ENCODE measurements at places on chromosomes 7 and 10.

- DNase-seq = no peak
Measured at GRCh38 chr10:97028126-97028831, 157.5 kb downstream of the SLIT1 start.

DNA sequence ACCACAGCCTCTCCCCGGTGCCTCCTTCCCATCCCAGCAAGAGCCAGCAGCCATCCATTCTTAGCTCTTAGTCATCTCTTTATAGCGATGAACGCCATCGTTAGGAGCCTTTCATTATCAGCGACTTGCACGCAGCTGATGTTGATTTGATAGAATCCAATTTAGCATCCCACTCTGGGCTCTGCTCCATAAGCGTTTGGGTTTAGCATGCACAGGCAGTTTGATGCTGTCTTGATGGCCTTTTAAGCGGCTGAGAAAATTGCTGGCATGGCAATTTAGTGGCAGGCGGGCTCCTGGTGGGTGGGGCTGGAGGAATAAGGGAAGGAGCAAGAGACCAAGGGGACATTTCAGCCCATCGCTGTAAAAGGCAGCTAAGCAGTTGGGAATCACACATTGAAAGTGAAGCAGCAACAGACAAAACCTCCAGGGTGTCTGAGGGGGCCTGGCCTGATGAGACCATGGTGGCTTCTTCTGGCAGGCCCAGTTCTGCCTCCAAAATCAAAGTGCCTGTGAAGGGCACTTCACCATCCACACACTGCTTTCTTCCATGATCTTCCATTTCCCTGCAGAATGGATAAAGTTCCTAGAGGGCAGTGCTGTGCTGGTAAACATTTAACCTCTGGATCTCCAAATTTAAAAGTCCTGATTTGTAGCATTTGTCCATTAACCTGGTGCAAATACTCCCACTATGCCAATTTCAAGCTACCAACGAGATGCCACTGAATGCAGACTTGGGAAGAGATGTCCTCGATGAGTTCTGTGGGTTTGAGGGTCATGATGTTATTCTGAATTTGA, 107.8 kb upstream of the PLXNA4 start:
- DNase-seq = no peak

GRCh38 chr10:110215286-110216170, 8.1 kb downstream of the MXI1 start:
- DNase-seq = no peak

DNA sequence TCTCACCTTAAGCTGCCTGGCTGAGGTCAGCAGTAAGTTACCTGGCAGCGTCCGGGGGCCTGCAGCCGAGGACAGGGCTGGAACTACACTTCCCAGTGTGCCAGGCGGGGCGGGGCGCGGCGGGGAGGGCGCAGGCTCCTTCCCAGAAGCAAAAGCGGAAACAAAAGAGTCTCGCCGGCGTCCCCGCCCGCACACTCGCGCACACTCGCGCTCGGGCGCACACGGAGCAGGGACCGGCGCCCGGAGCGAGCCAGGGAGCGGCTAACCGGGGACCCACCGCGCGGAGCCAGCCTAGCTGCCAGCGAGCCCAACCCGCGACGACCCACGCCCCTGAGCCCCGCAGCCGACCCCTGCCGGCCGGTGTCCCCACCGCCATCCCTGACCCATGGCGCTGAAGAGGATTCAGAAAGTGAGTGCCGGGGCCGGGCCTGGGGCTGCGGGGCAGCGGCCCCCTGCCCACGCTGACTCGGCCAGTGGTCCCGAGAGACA, at the start of gene UBE2D1:
TSS of gene UBE2D1 (plus strand) at position 190 of the 489 bp plus-strand sequence. CDS start at position 386, 196 bp downstream.
- peak; percentile 62 for DNase-seq

- no peak for DNase-seq
Measured at GRCh38 chr10:29993319-29993915, 66.0 kb downstream of the JCAD start.

DNA sequence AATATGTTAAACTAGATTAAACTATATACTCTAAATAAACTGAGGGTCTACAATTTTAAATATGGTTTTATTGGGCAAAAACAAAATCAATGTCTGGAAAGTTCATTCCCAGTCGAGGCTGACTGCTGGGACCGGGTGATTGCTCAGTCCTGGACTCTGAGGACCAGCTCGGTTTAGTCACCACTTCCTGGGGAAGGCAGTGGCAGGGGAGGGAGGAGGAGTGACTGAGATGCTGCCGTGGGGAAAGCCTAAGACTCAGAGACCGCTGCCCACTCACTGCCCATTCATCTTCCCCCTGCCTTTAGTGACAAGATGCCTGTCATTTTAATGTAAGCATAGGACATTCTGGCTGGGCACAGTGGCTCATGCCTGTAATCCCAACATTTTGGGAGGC, 29.0 kb downstream of the ATOH7 start:
- no peak for DNase-seq

- DNase-seq = no peak
Measured at GRCh38 chr7:148623586-148624282, 33.2 kb downstream of the C7orf33 start.

DNA sequence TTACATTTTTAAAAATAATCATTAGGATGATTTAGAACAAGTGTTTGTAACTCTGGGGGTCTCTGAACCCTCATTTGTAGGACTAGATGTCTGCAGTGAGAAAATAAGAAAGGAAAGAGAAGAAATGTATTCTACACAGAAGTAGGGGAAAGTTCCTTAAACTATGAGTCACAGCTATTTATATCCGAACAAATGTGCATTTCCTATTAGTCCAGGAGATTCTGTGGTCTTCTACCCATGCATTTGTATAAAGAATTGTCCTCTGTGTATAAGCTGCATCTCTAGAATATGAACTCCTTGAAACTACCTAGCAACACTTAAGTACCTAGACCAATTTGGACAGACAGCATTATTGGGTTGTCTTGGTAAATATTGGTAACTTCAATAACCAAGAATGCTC, 15.9 kb upstream of the CD36 start:
- no peak for DNase-seq

- DNase-seq = no peak
Measured at GRCh38 chr7:124881981-124882380, 47.6 kb downstream of the POT1 start.

- DNase-seq = no peak
Measured at GRCh38 chr7:2470204-2471021, 5.8 kb downstream of the GRIFIN start.

GRCh38 chr7:94425546-94425945, 30.9 kb downstream of the COL1A2 start:
- no peak for DNase-seq

- DNase-seq = no peak
Measured at GRCh38 chr10:2592360-2593160, 474.8 kb upstream of the PFKP start.

GRCh38 chr7:126702242-126703016, 550.3 kb downstream of the GRM8 start:
- no peak for DNase-seq

- no peak for DNase-seq
Measured at GRCh38 chr10:123774132-123774742, 108.1 kb downstream of the GPR26 start.

- no peak for DNase-seq
Measured at GRCh38 chr10:70476249-70477035, 2.1 kb upstream of the PALD1 start.

GRCh38 chr7:132464740-132465139, 111.5 kb downstream of the PLXNA4 start:
- DNase-seq = no peak

DNA sequence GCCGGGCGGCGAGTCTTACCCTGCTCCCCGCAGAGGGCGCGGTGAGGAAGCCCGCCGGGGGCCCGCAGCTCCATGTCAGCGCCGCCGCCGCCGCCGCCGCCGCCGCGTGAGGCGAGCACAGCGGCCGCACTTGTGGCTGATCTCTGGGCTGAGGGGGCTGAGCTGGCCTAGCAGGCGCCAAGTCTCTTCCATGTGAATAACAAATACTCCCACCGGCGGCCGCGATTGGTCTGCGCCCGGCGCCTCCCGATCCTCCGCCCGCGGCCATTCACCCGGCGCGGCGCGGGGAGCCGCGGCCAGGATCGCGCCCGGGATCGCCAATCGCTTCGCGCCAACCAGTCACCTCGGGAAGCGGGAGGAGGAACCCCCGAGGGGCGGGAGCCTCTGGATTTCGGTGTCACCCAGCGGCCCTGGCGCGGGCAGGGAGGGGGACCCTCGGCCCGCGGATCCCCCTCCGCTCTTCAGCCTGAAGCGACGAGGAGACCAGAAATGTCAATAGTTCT, at the start of gene GRM8:
TSS of gene GRM8 (minus strand) at position 164 of the 503 bp plus-strand sequence.
- DNase-seq = no peak

- DNase-seq = no peak
Measured at GRCh38 chr7:98171449-98171848, 39.8 kb upstream of the BHLHA15 start.

DNA sequence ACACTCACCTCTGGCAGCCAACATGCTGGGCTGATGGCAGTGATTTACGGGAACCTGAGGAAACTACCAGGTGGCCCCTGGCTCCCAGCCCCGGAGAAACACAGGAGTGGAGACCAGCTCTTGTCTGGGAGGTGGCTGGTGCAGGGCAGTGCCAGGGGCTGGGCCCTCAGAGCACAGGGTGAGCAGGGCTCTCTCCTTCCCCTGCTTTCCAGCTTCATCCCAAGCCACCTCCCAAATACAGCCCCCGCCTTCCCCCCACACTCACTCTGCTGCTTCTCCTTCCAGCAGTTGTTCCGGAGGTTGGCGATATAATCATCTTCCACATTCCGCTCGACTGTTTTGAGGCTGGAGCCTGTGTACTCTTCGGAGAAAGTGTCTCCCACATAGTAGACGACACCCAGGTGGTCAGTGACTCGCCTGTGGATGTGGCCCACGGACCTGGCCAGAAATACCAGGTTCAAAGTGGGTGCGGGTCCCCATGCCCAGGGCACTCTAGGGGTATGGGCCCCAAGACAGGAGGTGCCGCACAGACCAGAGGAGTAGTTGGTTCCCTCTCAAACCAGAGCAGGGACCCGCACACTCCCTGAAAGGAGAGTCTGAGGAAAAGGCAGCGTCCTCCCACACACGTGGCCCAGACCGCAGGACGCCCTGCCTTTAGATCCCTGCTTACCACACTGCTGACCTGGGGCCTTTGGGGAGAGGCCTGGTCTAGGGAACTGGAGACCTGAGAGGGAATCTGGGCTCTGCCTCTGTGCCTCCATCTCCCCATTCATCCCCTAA, 18.3 kb downstream of the DNAJB12 start:
- DNase-seq = no peak

- no peak for DNase-seq
Measured at GRCh38 chr7:114822844-114823243, 99.0 kb upstream of the MDFIC start.

GRCh38 chr7:102042016-102042656, 224.7 kb downstream of the CUX1 start:
- no peak for DNase-seq

DNA sequence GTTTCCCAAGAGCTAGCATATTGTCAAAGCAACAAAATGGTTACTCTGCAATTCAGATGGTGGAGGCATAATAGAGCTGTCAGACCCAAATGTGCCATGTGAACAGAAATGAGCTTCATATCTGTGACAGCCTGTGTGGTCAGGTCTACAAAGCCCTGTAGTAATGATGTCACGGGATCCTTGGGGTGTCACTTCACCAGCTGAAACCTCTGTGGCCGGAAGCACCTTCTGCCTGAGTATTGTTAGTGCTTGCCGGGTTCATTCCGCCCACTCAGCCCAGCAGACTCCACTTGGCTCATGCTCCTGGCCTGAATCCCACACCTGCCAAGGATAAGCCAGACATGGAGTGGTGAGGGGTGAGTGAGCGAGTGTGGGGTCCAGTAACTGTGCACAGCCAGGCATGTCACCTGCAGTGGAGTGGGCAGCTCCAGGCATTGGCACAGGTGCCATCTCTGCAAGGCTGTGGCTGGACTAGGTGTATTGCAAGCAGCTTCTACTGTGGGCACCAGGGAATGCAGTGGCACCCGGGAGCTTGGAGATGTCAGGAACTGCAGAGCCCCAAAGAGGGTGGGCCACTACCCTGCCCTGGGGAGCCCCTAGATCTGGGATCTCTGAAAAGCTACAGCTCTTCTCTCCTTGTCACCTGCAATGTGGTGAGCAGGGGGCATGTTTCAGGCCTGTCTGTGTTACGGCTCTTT, 341.9 kb upstream of the CHRM2 start:
- DNase-seq = no peak

DNA sequence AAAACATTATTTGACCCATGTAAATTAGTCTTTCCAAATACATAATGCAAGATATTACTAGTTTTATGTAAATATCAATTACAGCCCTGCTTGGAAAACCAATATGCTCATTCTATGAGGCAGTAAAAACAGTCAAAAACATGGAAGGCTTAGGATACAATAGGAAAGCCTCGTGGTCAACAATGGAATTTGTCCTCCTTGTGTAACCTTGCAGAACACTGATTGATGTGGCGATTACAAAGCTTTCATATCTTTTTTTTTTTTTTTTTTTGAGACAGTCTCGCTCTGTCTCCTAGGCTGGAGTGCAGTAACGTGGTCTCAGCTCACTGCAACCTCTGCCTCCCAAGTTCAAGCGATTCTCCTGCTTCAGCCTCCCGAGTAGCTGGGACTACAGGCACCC, 157.3 kb upstream of the BET1 start:
- no peak for DNase-seq

DNA sequence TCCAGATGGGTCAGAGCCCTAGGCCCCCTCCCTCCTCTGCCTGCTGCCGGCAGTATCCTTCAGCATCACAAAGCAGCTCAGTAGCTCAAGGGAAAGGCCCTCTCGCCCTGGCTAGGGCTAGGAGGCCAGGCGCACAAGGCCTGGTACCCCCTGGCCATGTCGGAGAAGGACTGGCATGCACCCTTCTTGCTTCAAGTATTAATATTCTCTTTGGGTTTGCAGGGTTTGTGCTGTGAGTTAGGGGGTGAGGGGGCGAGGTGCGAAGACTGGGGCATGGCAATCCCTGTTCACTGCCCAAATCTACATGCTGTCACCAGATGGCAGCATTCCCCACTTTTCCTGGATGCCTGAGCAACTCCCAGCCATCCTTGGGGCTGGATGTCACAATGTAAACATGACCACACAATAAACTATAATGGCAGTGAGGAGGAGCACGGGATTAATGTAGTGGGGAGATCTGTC, 105.2 kb downstream of the NEURL1 start:
- DNase-seq = no peak

DNA sequence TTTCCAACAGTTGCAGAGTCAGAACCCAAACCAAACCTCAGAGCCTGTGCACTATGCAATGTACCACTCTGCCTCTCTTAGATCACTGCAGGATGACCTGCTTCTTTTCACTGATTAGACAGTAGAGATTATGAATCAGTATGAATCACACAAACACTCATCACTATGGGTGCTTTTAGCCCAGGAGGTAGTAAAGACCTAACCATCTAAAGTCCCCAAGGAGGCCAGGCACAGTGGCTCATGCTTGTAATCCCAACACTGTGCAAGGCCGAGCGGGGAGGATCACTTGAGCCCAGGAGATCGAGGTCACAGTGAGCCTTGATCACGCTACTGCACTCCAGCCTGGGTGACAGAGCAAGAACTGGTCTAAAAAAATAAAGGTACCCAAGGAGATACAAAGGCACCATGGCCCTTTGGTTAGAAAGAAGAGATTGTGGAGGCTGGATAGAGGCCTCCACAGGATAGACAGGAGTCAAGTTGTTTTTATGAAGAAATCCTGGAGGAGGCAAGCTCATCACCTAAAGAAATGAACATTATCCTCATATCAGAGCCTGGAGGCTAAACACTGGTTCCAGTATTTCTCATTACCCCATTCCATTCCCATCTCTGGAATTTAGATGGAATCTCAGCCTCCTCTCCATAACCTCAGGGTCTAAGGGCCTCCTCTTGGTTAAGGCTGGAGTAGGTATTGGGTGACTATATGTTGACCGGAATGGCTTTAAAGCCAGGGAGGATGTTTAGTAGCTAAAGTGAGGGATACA, 12.9 kb downstream of the SEC31B start:
- no peak for DNase-seq

All from stimulated activated CD8-positive, alpha-beta memory T cell treated with anti-CD3 and anti-CD28 coated beads, Interleukin-7, amount 100 ng/mL, for 1 hour (primary cell).